ENCODE measurements at places on chromosomes 1 and 21. TPM values are rescaled to one million over a fixed set of nuclear protein-coding genes. Genes with fewer than 3 reads are reported as not detected.

The HSD3B1 gene
- total RNA-seq, result not detected

The TMEM125 gene
- total RNA-seq, result not detected

The AIRE gene
- 0.24 TPM for total RNA-seq

The HSPA6 gene
- total RNA-seq, result 11.2 TPM

The TMEM167B gene
- total RNA-seq, result 40.9 TPM

The CD1B gene
- total RNA-seq, result not detected

The ADAM30 gene
- not detected for total RNA-seq

The MASP2 gene
- not detected for total RNA-seq

The PIGR gene
- total RNA-seq, result 1.1 TPM

The TCP10L gene
- 0.51 TPM for total RNA-seq

The RIMKLA gene
- total RNA-seq, result not detected

The COL6A1 gene
- 0.44 TPM for total RNA-seq

DNA sequence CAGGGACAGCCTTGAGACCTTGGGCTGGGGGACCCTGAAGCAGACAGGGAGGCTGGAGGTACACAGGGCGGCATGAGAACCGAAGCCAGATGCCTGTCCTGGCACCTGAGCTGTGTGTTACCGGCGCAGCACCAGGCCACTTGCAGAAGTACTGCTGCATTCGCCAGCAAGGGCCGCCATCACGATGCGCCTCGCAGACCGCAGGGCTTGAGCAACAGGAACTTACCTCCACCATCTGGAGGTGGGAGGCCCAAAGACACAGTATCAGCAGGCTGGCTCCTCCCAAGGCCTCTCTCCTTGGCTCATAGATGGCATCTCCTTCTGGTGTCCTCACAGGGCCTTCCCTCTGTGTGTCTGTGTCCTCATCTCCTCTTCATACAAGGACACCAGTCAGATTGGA, 90.1 kb downstream of the PRDM16 start:
- DNase-seq, result no peak

GRCh38 chr1:202154766-202155477, 5.5 kb downstream of the PTPN7 start:
- DNase-seq, result peak; percentile 73

GRCh38 chr1:40004857-40005256, 35.7 kb upstream of the CAP1 start:
- no peak for DNase-seq

GRCh38 chr1:11746092-11746491, 10.2 kb downstream of the AGTRAP start:
- DNase-seq, result no peak

GRCh38 chr1:15323351-15323988, 76.4 kb downstream of the FHAD1 start:
- peak; percentile 82 for DNase-seq

- DNase-seq, result no peak
Observed at GRCh38 chr1:174682419-174683008, 234.8 kb downstream of the GPR52 start.

DNA sequence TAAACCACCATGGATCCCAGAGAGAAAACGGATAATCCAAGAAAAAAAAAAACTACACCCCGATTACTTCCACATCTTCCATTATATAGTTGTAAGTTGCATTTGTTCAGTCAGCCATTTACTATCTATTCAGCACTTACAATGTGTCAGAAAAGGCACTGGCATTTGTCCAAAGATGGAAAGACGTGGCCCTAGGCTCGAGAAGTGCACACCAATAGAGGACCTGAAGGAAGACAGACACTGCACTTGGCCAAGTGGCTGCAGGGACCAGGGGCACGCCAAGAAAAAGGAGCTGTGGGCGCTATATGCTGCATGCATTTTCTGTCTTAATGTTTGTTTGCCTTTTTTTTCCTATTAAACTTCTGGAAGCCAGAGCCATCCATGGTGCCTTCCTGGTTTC, 45.2 kb upstream of the LYST start:
- DNase-seq, result no peak

DNA sequence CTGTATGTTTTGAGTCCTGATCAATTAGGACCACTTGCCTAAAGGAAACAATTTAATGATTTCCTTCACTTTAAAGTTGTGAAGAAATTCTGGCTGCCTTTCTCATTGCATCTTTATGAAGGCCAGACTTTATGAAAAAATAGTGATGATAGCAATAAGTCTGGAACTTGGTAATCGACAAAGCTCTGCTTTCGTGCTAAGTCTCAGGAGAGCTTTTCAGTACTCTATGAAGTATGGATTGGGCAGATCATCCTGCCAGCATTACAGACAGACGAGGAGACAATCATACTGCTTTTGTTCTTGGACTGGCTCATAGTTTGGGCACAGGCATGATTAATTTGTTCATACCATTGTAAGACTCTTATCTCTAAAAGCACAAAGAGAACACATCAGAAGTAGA, 45.5 kb upstream of the KCNJ15 start:
- DNase-seq, result no peak

GRCh38 chr21:45891388-45892155, 90.0 kb upstream of the COL6A1 start:
- peak; percentile 13 for DNase-seq

DNA sequence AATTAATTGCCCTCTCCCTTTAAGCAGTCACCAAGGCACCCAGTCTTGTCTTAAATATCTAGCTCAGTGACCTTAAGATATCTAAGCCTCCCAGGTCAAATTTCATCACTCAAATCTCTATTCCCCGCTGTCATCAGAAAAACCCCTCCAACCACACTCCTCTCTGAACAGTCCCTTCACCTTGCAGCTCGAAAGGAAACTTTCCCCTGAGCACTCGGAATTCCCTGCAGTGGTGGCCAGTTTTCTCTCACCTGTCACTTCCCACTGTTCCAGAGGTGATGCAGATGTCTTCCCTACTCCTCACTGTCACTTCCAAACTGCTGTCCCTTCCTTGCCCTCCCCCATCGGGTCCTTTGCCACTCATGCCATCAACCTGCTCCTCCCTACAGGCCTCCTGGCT, 15.3 kb upstream of the SSX2IP start:
- no peak for DNase-seq

- DNase-seq, result no peak
Observed at GRCh38 chr1:47338249-47339077, 4.9 kb downstream of the CMPK1 start.

DNA sequence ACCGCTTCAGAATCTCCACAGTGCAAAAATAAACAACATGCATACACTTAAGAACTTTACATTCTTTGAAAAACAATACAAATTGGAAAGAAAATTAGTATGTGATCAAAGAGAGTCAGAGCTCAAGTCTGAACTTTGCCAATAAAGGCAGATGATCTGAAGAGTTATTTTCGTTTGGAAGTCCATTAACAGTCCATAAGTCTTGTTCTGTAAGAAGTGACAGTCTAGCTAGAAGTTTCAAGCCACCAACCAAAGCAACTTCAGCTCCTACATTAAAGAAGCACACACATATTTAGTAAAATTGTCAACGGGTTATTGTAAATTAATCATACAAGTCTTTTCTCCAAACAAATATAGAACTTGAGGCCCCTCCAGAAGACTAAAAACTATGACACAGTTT, 20.7 kb downstream of the ANGEL2 start:
- DNase-seq, result no peak

- no peak for DNase-seq
Observed at GRCh38 chr1:5720484-5720883, 271.7 kb downstream of the NPHP4 start.

DNA sequence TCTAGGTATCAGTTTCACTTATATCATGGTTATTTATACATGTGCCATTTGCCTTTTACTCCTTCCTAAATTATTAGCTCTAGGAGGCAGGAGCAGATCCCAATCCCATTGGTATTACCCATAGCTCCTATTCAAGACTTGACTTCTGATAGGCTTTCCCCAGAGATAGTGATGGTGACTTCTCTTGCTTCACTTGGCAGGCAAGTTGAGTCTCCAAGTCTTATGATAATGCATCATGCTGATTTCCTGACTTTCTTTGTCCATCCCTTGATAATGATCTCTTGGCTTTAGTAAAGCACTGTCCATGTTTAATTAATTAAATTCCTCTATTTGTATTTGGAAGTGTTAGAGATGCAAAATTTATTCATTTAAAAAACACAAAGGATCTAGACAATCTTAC, 253.5 kb upstream of the ADAMTS5 start:
- DNase-seq, result no peak

- peak; percentile 27 for DNase-seq
Observed at GRCh38 chr1:177948336-177948972, 21.4 kb downstream of the SEC16B start.

DNA sequence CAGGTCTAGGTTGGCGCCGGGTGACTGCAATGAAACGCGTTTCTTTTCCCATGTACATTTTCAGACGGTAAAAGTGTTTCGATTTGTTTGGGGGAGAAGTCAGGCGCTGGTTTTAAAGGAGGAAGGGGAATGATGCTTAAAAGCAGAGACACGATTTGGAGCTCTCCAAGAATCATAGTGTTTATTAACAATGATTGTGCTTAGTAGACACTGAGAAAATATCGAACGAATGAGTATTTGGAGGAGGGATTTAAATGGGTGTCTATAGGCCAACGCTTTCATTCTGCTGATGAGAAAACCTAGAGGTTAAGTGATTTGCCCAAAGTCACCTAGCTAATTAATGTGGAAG, 36.9 kb upstream of the JAK1 start:
- no peak for DNase-seq

- no peak for DNase-seq
Observed at GRCh38 chr1:198858033-198858432, 219.2 kb downstream of the PTPRC start.

DNA sequence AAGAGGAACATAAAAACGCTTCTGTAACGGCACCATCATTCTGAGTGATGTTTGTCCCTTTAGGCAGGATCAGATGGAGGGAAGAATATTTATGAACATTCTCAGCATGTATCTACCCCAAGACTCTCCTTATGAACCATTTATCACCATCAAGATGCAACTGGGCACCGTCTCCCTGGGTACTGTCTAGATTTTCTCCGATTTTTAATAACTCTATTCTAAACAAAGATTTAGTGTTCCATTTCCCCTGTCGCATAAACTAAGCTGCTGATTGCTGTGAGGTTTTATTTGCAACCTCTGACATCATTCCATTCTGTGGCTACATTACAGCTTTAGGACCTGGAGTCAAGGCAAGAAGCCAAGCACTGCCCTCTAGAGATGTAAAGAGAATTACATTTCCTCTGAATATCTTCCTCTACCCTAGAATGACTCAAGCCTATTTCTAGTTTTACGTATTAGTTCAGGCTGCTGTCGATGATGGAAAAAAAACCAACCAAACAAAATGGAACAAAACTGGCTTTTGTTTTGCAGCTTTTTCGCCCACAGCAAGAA, 130.1 kb upstream of the MAP1LC3C start:
- DNase-seq, result no peak

DNA sequence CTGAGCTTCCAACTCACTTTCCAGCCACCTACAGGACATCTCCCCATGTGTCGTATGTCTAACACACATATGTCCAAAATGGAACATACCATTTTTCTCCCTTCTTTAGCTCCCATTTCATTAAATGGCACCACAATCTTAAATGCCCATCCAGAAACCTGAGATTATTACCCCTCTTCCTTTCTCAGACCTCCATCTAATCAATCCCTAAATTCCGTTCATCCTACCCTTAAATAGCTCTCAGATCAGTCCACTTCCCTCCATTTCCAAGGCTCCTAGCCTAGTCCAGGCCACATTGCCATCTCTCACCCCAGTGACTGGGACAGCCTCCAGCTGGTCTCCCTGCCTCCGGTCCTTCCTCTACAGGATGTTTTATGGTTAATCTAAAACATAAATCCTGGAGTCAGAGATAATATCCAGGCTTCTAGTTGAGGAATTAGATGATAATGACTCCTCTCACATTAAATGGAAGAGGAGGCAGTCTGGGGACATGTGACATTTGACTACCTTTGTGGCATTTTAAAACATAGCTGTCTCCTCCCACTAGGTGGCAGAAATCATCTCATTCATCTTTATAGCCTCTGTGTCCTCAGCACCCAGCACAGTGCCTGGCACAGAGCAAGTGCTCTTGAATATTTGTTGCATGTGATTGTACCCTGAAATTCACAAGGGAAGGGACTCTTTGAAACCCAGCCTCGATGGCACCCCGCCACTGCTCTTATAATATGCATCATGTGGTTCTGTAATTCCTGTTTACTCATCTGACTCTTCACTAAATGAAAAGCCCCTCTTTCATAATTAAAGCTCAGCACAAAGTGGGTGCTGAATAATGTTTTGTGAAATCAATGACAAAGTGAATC, 102.3 kb downstream of the TMEM53 start:
- DNase-seq, result peak; percentile 46
